ENCODE measurements at places on chromosomes 6 and 20.

DNA sequence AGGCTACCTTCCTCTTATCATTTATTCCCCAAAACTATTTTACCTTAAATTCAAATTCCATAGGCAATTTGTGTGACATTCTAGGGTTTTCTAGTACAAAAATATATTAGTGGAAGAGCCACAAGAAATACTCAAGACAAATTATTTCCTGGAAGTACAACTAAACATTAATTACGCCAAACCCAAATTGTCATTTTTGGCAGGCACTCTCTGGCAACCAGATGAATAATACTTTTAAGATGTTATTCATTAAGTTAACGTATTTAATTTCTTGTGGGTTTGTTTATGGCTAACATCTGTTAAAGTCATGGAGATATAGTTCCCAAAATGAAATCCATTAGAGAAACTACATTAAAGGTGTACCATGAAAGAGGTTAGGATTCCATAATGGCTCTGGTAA is 40.5 kb downstream of the HMGN3 start:
- DNase-seq, result no peak

GRCh38 chr6:81844686-81845085 is 92.2 kb upstream of the TENT5A start:
- DNase-seq, result no peak

- no peak for DNase-seq
Measured at GRCh38 chr6:2737885-2738284, 12.8 kb downstream of the MYLK4 start.

DNA sequence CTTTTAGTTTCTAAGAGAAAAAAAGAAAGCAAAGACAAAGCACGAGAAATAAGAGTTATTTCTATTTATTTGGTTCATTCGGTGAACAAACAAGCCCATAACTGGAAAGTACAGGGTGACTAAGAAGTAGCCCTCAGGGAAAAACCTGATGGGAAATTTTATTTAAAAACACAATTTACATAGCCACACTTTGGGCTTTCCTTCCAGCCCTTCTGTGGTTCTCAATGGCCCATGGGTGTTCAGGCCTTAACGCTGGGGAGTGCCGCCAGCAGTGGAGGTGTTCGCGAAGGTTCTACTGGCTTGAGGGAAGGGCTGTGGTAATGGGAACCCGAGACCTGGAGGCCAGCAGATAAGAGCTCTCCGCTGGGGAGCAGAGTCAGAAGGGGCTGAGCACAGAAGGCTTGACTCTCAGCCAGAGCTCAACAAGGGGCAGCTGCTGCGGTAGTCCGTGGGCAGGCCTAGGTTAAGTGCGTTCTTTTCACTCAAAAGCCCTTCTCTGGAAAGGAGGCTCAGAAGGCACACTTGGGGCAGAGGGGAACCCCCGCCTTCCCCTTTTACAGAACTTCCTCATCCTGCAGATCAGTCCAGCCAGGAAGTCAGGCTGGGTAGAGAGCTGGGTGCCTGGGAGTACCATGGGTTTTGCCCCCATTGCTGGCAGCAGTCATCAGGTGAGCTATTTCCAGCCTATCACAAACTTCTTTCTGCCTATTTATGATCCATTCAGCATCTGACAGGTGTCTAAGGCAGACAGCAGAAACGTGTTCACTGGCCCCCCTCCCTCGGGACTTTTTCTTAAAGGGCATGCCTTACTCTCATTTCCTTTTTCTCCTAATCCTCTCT is 8.8 kb upstream of the CD83 start:
- no peak for DNase-seq

- no peak for DNase-seq
Measured at GRCh38 chr6:50791900-50792508, 26.7 kb upstream of the TFAP2B start.

DNA sequence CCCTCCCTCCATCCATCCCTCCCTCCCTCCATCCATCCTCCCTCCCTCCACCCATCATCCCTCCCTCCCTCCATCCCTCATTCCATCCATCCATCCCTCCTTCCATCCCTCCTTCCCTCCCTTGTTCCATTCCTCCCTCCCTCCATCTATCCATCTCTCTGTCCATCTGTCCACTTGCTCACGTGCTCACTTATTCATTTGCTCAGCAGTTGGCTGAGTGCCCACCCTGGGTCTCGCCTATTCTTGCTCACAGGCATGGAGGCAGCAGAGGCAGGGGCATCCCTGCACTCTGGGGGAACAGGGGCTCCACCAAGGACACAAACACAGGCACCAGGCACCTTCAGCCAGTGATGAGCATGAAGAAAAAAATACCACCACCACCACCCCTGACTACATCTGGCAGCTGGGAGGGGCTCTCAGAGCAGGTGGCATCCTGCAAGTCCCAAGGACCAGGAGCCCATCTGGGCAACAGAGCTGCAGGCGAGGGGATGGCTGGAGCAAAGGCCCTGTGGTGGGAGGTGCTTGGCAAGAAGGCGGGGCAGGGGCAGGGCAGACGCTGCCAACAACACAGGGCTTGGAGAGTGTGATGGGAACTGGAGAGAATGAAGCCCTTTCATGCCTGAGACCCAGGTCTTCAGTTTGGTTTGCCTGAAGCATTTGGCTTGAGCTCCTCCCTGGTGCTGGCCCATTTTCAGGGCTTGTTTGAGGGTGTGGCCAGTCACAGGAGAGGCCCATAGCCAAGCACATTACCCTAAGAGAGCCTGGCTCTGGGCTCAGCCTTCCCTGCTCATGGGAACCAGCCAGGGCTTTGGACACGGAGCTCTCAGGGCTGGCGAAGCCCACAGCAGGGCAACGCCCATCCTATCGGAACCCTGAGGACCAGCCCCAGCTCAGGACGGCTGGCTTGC is 40.2 kb upstream of the MRGBP start:
- DNase-seq, result no peak

DNA sequence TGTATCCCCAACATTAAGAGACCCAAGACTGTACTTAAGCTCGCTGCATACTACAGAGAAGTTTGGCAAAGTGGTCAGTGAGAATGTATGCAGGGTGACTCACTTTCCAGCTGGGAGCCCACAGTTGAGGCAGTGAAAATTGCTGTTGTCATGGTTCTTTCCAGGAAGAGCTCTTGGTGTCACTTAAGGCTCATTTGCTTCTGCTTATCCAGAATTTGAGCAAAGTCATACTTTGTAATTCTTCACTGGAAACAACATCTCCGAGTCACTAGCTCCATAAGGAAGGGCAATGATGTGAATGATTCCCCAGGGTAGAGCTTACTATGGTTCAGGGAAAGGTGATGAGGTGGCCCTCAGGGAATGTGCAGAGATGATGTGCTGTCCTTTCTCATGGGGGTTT is 65.4 kb upstream of the FBXL4 start:
- no peak for DNase-seq

DNA sequence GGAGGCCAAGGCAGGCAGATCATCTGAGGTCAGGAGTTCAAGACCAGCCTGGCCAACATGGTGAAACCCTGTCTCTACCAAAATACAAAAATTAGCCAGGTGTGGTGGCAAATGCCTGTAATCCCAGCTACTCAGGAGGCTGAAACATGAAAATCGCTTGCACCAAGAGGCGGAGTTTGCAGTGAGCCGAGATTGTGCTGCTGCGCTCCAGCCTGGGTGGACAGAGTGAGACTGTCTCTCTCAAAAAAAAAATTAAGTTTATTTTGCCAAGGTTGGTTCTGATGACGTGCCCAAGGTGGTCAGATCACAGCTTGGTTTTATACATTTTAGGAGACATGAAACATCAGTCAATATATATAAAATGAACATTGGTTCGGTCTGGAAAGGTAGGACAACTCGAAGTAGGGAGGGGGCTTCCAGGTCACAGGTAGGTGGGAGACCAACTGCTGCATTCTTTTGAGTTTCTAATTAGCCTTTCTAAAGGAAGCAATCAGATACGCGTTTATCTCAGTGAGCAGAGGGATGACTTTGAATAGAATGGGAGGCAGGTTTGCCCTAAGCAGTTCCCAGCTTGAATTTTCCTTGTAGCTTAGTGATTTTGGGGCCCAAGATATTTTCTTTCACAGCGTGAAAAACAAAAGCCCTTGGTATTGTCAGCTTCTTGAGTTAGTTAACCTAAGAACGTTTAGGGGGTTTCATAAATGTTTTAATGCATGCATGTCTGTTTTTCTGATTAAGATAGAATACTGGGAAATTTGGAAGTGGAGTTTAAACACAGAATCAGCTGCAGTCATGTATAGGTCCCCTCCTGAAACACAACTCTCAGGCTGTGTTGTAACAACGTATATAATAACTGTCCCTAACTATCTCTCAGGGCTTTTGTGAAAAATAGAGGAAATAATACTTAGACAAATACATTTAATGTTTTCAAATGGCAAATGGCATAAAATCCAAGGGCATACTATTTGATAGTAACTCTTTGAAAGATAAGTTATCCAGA is 16.7 kb downstream of the ACOT13 start:
- no peak for DNase-seq

DNA sequence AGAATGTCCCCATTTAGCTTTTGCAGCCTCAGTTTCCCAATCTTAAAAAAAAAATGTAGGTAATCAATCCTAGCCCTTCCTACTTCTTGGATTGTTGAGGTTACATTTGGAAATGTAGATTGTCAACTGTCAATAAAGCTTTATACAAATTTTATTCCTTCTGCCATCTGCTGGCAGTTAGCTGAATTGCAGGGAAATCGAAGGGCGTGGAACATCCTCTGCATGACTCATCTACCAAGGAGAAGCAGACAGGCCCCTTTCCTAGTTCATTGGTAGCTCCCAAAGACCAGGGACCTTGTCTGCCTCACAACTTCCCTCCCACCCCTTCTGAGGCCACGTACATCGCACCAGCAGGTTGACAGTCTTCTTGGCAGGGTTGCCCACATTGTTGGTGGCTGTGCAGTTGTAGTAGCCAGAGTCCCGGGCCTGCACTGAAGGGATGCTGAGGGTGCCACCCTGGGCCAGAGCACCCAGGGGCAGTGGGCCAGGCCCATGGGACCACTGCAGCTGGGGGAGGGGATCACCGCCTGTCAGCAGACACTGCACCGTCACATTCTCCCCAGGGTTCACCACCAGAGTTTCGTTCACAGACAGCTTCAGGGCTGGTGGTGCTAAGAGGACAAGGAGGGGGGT is 43.6 kb downstream of the MDGA1 start:
- no peak for DNase-seq

DNA sequence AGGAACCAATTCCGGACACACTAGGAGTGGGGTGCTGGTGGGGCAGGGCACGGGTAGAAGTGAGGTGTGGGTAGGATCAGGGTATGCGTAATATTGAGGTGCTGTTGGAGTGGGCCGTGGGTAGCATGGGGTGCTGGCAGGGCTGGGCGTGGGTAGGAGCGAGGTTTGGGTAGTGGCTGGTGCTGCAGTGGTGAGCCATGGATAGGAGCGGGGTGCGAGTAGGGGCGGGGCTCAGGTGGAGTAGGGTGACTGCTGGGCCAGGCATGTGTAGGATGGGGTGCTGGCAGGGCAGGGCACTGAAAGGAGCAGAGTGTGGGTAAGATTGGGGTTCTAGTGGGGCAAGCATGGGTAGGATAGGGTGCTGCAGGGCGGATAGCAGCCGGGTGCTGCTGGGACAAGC is 114.2 kb upstream of the DUSP22 start:
- no peak for DNase-seq

DNA sequence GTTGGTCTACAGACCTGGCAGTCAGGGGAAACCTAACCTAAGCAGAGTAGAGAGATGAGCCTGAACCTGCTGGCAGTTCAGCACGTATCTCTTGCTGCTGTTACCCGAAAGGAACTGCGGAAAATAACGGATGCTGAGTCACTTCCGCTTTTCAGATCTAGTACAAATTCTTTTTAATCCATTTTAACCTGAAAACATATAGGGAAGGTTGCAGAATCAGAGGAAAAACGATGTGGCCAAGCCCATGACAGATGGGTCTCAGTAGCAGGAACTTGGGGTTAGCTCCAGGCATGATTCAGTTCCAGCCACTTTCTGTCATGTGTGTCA is 351.9 kb upstream of the PRND start:
- no peak for DNase-seq

GRCh38 chr6:85498596-85499258 is 48.8 kb downstream of the NT5E start:
- DNase-seq, result no peak

DNA sequence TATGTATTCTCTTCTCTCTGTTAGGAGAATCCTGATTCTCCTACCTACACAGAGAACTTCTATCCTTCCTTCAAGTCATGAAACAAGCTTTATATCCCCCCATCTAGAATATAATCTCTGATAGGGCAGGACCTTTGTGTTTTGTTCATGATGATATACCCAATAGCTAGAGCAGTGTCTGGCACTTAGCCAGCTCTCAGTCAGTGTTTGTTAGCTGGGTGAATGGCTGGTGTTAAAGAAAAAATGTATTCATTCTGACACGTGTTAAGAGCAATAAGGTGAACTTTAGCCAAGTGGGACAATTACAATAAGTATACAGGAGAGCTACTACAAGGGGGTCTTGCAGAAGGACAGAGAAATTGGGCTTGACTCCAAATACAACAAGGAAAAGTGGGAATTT is 34.3 kb upstream of the TNFRSF21 start:
- no peak for DNase-seq

GRCh38 chr6:145841668-145842067 is 27.1 kb upstream of the FBXO30 start:
- no peak for DNase-seq

DNA sequence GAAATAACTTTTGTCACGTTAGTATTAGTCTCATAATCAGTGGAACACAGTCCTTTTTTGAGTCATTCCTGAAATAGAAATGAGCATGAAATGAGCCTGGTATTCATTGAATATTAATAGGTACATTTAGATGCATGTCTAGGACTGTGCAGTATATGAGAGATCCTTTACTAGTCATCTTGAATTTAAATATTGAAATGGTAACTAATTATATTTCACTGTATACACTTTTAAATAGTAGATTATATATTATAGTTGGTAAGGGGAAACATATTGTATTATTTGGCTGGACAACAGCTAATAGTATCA is 59.4 kb downstream of the RSPO3 start:
- no peak for DNase-seq

DNA sequence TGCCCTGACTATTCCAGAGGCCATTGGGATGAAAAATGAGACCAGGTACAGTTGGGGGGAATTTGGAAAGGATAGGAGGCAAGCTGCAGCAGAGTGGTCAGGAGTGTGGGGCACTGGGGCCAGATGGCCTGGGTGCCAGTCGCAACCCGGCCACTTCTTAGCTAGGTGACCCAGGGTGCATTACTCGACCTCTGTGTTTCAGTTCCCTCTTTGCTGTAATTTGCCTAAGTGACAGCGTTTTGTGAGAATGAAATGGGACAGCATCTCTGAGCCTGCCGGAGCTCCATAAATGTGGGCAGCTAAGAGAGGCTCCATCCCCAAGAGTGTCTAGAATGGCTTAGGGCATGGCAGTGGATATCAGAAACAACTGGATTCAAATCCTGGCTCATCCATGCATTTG is 13.9 kb downstream of the LRFN2 start:
- no peak for DNase-seq

GRCh38 chr6:116355796-116356195 is 15.0 kb upstream of the DSE start:
- DNase-seq, result no peak

GRCh38 chr6:31966997-31967925 is 4.7 kb downstream of the DXO start:
- no peak for DNase-seq
